ENCODE measurements at places on chromosomes 2 and 18. TPM values are rescaled to one million over a fixed set of nuclear protein-coding genes. Genes with fewer than 3 reads are reported as not detected.

DNA sequence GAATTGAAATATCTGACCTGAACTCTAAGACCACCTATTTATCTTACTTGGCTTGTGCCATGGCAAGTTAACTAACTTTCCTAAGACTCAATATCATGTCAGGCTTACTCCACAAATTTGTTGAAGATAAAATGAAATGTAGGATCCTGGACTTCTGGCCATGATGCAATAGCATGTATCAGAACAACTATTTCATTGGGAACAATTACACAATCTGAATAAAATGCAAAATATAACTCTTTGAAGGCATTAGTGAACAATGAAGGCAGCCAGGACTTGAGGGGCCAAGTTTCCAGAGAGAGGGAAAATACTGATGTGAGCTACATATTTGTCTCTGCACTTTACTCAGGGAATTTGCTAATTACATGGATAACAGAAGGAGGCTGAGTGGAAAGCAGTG lies 476.5 kb upstream of the ACVR2A start:
- H3K4me3 ChIP-seq, result no peak overlapping the region
- no peaks in the 10 kb centered on the region for H3K4me1 ChIP-seq
- no peak for DNase-seq

SCLY gene
- total RNA-seq, result 12.7 TPM

MRPS9 gene
- total RNA-seq, result 30.8 TPM

SIX2 gene
- 0.53 TPM for total RNA-seq

POMC gene
- total RNA-seq, result 6.0 TPM
